CD4-positive, alpha-beta T cell treated with Interleukin-17A for 4 hours (primary cell): ENCODE measurements at places on chromosomes 4 and X.

- no peak for DNase-seq
Measured at GRCh38 chrX:129013574-129013973, 509.7 kb downstream of the SMARCA1 start.

- no peak for DNase-seq
Measured at GRCh38 chrX:153903238-153903980, 1.1 kb upstream of the AVPR2 start.

DNA sequence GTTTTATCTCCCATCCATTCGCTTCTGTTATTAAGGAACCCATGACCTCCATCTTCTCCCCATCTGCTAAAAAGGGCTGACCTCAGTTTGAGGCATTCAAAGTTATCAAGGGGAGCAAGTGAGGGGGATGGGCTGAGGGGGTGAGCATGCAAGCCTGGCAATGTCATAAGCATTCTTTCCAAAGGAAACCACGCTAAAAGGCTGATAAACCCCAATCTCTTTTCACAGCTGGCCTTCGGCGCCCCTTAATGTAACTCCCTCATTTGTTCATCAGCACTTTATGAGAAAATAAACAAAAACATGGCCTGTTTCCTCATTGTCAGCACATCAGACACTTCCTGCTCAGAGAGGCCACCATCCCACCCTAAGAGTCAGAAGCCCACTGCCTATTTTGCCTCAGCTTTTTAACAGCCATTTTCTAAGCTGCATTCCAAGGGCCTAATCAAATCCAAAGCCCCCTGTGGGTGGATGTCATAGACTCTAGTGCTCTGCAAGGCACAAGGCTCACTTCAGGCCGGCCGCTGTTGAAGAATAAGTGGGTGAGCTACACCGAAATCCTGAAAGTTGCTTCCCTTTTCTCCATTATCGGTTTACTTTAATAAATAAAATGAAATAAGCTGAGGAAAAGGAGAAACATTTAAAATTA, 92.0 kb upstream of the SRD5A3 start:
- no peak for DNase-seq

DNA sequence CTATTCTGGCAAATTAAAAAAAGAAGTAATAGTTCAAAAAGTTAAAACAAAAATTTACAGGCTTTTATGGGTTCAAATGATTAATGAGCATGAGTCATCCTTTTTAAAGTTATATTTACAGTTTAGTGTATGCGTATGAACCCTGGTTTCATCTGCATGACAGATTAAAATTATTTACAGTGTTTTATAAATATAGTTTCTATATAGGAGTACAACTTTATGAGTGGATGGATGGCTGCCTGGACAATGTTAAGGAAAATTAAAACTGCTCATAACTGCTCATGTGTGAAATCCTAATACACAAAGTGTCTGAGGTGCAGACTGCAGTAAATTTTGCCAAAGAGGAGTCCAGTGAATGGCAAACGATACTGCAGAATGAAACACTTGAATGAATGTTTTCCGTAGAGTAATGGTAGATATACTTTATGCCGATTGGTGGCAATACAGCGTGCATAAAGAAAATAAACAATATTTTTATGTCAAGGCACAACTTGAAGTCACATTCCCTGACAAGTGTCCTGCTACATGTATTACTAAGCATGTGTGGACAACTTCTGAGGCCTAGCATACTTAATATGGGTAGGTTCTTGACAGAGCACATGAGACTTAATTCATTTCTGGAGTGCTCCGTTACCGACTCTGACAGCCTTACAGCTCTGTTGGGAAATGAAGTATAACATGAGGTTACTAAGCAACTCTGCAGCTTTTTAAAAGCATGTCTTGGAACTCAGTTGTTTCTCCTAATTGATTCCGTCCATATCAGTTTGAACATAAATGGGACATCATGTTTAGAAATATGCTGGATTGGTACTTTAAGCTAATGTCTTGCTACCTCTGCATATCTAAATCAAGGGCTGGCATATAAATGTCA, 985.6 kb upstream of the PCDH7 start:
- no peak for DNase-seq

DNA sequence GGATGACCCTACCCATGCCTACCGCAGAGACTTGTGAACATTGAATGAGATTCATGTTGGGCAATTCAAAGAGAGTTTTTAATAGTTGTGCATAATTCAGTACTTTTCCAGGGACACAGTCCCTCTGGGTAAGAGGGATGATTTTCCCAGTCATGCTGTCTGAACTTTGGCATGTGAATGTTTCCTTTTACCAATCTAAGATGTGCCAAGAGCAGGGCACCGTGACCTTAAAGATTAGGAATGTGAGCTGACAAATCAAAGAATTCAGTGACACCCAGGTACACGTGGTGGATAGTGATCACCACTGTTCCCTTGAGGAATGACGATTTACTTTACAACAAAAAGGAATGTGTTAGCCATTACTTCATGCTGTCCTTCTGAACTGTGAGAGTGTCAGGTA, 515.6 kb downstream of the PPARGC1A start:
- DNase-seq, result no peak

DNA sequence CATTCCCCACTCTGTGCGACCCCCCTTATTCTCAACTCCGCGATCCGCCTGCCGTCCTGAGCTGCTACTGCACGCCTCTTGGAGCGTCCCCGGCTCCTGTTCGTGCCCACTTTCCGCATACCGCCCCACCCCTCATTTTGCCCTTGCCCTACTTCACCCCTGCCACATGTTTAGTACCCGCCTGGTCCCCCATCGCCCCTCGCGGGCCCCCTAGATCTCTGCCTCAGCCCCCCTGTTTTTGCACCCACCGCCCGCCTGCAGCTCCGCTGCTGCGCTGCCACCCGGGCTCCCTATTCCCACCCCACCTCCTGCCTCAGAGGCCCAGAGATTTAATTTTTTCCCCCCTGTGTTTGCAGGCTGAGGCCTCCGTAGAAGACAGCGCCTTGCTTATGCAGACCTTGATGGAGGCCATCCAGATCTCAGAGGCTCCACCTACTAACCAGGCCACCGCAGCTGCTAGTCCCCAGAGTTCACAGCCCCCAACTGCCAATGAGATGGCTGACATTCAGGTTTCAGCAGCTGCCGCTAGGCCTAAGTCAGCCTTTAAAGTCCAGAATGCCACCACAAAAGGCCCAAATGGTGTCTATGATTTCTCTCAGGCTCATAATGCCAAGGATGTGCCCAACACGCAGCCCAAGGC, 1.4 kb downstream of the MAGED1 start:
- DNase-seq, result peak; percentile 23

GRCh38 chr4:76726176-76726575, 171.8 kb downstream of the SOWAHB start:
- no peak for DNase-seq

GRCh38 chr4:3873408-3874027, 107.3 kb downstream of the ADRA2C start:
- DNase-seq, result no peak

DNA sequence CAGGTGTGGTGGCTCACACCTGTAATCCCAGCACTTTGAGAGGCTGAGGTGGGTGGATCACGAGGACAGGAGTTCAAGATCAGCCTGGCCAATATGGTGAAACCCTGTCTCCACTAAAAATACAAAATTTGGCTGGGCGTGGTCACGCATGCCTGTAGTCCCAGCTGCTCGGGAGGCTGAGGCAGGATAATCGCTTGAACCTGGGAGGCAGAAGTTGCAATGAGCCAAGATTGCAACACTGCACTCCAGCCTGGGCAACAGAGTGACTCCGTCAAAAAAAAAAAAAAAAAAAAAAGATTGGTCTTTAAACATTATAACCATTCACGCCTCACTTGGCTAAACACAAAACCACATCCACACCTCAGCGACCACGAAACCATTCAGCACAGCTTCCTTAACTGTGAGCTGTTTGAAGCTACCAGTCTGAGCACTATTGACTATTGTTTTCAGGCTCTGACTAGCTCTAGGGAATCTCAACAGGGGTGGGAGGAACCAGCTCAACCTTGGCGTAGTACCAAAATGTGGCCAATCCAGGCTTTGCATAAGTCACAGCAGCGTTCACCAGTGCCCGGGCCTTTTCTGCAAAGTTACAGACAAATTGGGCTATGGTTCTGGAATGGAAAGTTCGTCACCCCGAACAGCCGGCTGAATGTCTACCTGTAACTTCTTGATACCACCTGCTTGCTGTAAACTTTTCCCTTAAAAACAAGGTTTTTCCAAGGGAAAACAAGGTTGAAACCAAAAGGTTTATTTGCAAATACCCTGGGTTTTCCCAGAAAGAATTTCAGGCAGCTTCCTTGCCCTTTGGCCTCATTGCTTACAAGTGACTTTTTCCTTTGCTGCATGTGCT, 73.6 kb upstream of the DHX15 start:
- DNase-seq, result no peak

DNA sequence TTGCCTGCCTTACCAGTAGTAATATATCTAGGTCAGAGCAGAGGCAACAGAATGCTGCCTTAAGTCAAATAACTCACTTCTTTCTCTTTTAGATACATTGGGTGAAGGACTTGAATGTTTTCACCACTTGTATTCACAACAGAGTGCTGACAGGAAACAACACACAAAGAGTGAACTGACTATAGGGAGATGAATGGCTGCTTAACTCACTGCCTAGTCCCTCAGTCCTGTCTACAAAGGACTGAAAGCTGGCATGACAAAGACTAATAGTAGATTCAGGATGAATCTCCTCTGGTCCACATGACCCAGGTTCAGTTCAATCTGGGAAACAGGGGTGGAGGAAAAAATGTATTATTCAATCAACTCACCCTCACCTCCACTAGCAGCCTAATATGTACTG, 134.2 kb downstream of the GALNTL6 start:
- no peak for DNase-seq

DNA sequence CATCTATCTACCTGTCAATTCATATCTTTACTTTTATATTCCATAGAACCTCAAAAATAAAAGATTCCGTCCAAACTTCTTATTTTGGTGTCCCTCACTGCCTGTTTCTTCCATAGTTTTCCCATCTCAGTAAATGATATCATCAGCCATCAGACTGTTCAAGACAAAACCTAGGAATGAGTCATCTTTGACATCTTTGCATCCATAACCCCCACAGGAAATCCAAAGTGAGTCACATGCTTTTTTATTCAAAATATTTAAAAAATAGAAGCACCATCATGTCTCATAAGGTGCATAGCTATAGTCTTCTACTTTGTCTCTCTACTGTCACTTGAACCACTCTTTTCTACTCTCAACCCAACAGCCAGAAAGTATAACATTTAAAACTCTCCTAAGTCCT, 29.9 kb upstream of the CXXC4 start:
- DNase-seq, result no peak

DNA sequence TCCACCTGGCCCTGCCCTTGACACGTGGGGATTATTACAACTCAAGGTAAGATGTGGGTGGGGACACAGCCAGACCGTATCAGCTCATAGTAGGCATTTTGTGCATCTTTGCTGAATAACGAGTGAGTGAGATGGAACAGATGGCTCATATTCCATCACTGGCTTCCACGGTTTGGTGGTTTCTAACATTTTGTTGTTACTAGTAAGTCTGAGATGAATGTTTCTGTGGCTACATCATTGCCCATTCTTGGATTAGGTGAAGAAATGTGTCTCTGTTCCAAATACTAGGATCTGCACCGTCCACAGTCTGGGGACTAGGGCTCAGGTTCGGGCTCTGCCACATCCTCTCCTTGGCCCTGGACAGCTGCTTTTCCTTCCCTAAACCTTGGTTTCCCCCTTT, 3.6 kb downstream of the ABLIM2 start:
- DNase-seq, result no peak

DNA sequence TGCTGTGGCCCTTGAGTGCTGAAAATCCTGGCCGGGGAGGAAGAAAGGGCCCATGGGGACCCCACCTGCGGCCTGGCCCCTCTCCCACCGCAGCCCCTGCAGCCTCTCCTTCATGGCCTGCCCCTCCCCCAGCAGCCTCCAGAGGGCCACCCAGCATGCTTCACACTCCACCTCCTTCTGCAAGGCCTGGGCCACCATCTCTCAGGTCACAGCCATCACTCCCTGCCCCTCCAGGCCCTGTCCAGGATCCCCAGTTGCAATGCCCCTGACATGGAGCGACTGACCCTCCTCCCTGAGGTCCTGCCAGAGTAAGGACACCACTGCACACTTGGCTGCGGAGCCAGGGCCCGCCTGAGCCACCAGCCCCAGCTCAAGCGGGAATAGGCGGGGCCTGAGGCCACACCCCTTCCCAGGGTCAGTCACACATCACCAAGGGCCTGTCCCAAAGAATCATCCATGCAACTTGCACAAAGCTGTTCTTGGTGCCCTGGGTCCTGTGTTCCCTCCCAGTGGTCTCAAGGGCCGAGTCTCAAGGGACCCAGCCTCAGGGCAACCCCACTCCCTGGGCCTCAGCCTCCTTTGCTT, 32.9 kb downstream of the CCNQ start:
- no peak for DNase-seq

GRCh38 chrX:68997511-68997910, 167.7 kb downstream of the PJA1 start:
- no peak for DNase-seq

- DNase-seq, result peak; percentile 76
Measured at GRCh38 chr4:143558823-143559756, 45.6 kb downstream of the SMARCA5 start.

- no peak for DNase-seq
Measured at GRCh38 chr4:129189630-129190029, 93.7 kb downstream of the C4orf33 start.

DNA sequence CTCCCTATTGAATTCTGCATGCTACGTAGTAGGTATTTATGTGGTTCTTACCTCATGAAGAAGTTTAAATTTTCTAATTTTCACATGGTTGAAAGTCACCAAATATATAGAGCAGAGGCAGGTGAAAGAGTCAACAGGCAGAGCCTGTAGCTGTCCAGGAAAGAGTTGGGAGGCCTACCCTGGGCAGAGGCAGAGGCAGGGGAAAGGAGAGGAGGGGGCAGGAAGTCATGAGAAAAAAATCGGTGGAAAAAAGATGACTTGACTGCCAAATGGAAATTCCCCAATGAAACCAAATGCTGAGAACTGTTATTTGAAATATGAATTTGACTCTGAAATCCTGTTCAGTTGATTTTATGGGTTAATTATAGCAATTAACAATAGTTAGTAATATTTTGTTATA, 23.1 kb upstream of the GPR34 start:
- DNase-seq, result no peak

DNA sequence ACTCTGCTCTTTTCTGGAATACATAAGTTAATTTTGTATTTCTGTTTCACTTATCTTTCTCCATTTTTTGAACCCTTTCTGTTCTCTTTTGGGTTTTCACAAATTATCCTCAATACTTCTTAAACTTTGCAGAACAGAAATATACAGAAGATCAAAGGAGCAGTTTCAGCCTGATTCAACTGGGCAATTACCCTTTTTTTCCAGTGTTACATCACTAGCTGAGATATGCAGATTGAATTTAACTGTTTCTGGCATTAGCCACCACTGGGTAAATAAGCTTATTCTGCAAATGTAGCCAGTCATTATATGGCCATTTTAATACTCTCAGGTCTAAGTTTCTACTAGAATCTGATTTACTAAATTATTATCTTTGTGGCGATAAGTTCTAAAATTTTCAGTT, 66.9 kb upstream of the GRID2 start:
- DNase-seq, result no peak

GRCh38 chrX:68842351-68842750, 13.5 kb downstream of the EFNB1 start:
- DNase-seq, result no peak

- no peak for DNase-seq
Measured at GRCh38 chrX:46757593-46757992, 1.3 kb downstream of the SLC9A7 start.

GRCh38 chr4:81353861-81354260, 117.8 kb downstream of the RASGEF1B start:
- no peak for DNase-seq

- no peak for DNase-seq
Measured at GRCh38 chr4:185987961-185988627, 80.9 kb upstream of the TLR3 start.

GRCh38 chr4:186249785-186250754, 15.9 kb upstream of the F11 start:
- DNase-seq, result no peak

GRCh38 chr4:82587826-82588540, 26.2 kb upstream of the TMEM150C start:
- DNase-seq, result no peak
